Adrenal gland (tissue), 19 donors: ENCODE measurements at places on chromosomes 12 and 14. TPM values are rescaled to one million over a fixed set of nuclear protein-coding genes. Genes with fewer than 3 reads are reported as not detected.

Gene SYCP3
- not detected for polyA plus RNA-seq

DNA sequence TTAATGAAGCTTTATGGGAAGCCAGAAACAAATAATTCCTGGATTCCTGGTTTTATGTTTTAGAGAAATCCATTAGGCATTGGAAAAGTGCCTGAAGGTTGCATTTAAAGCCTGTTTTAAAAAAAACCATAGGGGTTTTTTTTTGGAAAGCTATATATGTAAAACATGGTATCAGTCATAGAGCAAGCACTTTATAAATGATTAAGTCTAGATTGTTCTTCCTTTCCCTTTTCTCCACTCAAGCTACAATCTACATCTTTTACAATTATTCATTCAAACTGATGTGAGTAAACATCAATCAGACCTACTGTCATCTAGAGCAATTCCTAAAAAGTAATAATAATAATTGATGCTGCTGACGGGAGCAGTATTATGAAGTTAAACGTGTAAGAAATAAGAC, 500.7 kb downstream of the TMEM117 start:
- no peak overlapping the region for H3K4me3 ChIP-seq
- no peaks in the 10 kb centered on the region for H3K27me3 ChIP-seq
- no peaks in the 10 kb centered on the region for H3K4me1 ChIP-seq

- no peak overlapping the region for H3K4me3 ChIP-seq
- no peaks in the 10 kb centered on the region for H3K27me3 ChIP-seq
- H3K36me3 ChIP-seq, result no peaks in the 10 kb centered on the region
- peak overlapping the region; percentile 82 for H3K27ac ChIP-seq
Observed at GRCh38 chr14:94598816-94599655, 13.2 kb upstream of the SERPINA3 start.

GRCh38 chr14:32377046-32377646, 48.0 kb downstream of the AKAP6 start:
- no peaks in the 10 kb centered on the region for H3K36me3 ChIP-seq
- H3K4me3 ChIP-seq, result no peak overlapping the region
- no peak for DNase-seq
- H3K27me3 ChIP-seq, result no peaks in the 10 kb centered on the region

DNA sequence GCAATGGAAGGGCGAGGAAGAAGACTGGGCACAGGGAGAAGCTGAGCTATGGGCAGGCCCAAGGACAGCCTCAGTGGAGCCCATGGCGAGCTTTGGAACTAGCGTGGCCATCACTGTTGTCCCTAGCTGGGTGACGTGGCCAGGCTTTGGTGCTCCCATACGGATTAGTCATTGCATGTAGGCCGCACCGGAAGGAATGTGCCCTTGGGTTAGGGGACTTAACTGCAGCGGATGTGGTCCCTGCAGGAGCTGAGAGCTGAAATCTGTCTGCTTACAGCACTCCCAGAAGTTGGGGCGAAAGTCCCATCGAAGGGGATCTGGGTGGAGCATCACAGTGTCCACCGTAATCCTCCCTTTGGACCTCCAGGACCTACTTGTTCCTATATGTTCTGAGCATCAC, 133.7 kb downstream of the PAPOLA start:
- H3K36me3 ChIP-seq, result no peaks in the 10 kb centered on the region
- H3K4me1 ChIP-seq, result no peaks in the 10 kb centered on the region
- H3K27ac ChIP-seq, result no peak overlapping the region
- no peak overlapping the region for H3K4me3 ChIP-seq
- no peaks in the 10 kb centered on the region for H3K27me3 ChIP-seq
- DNase-seq, result no peak

- no peaks in the 10 kb centered on the region for H3K27me3 ChIP-seq
- no peak for DNase-seq
- peak overlapping the region; percentile 34 for H3K27ac ChIP-seq
- no peak overlapping the region for H3K4me3 ChIP-seq
Observed at GRCh38 chr12:108724054-108724889, 7.0 kb downstream of the CORO1C start.

DNA sequence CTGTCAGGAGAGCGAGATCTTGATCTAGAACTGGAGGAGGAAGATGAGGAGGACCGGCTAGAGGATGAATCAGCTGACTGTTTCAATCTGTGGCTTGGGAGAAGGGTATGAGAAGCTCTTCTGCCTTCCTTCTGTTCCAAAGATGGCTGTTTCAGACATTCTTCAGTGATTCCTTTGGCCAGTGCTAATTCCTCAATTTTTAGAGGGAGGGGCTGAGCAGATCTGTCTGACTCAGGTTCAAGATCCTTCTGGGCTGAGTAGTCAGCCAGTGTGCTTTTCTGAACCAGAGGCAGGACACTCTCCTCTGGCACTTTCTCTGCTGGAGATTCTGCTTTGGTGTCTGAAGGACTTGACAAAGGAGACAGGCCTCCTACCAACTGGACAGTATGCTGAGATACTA, 15.2 kb downstream of the ACIN1 start:
- no peaks in the 10 kb centered on the region for H3K27me3 ChIP-seq
- no peak for DNase-seq
- H3K4me3 ChIP-seq, result no peak overlapping the region

DNA sequence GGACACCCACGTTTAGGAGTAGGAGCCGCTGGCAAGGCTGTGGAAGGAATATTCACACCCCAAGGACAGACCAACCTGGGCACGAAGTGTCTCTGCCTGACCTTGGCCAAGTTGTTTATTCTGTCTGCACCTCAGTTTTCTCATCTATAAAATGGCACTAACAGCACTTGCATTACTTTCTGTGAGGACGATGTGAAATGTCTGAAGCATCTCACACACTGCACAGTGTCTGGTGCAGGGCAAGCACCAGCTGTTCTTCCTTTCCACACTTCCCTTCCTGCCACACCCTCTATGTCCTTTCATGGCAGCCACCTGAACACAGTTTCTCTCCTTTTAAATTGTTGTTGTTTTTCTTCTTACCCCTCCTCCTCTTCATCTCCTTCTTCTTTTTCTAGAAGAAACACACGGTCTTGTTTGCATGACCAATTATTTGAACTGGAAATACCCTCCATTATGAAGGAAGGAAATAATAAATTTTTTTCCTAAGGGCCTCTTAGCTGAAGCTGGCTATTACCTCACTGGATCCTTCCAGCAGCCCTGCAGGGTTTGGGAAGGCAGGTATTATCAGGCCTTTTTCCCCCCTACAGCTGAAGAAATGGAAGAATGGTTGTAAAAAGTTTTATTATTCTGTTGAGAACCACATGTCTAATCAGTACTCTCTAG, 42.9 kb upstream of the ATP23 start:
- peak overlapping the region; percentile 97 for H3K27ac ChIP-seq
- no peaks in the 10 kb centered on the region for H3K27me3 ChIP-seq
- H3K4me3 ChIP-seq, result no peak overlapping the region
- H3K36me3 ChIP-seq, result no peaks in the 10 kb centered on the region
- no peak for DNase-seq
- peaks cover 58% of the 10 kb centered on the region for H3K4me1 ChIP-seq

- no peaks in the 10 kb centered on the region for H3K36me3 ChIP-seq
- H3K27me3 ChIP-seq, result no peaks in the 10 kb centered on the region
- no peak for DNase-seq
- H3K4me1 ChIP-seq, result no peaks in the 10 kb centered on the region
Observed at GRCh38 chr12:23376238-23376637, 573.2 kb downstream of the SOX5 start.

DNA sequence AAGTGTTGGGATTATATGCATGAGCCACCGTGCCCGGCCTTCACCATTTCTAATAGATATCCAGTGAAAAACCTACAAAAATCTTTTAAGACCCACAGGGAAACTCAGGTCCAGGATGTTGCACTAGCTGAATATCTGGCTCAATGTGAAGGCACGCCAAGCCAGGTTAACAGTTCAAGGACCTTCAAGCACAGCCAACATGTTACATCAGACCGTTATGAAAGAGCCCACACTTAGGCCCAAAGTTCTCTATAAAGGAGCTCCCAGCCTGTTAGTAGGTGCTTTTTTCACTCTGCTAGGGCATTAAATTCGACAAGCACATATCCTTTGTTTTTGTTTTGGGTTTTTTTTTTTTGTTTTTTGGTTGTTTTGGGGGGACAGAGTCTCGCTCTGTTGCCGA, 69.0 kb downstream of the OTX2 start:
- no peak overlapping the region for H3K4me3 ChIP-seq
- H3K27ac ChIP-seq, result no peak overlapping the region
- DNase-seq, result no peak
- no peaks in the 10 kb centered on the region for H3K36me3 ChIP-seq
- no peaks in the 10 kb centered on the region for H3K27me3 ChIP-seq

DNA sequence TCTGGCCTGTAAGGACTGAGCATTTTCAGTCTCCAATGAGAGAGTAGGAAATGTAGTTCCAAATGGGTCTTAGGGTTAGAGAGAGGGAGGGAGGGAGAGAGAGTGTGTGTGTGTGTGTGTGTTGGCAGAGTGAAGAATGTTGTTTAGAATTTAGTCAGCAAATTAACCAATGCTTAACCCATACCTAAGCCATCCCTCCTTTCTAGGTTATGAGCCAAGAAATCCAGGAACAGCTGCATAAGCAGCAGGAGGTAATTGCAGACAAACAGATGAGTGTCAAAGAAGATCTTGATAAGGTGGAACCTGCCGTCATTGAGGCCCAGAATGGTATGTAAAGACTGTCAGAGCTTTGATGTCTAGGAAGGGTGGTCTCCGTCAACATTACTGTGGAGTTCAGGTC, 56.9 kb downstream of the HSP90AA1 start:
- no peaks in the 10 kb centered on the region for H3K27me3 ChIP-seq
- no peak for DNase-seq
- no peaks in the 10 kb centered on the region for H3K4me1 ChIP-seq
